AG09319 (cell line): ENCODE measurements at places on chromosomes 2 and 18.

GRCh38 chr2:64612575-64613195, 41.0 kb downstream of the SERTAD2 start:
- no peak for DNase-seq

- no peak for DNase-seq
Observed at GRCh38 chr2:96514521-96514920, 9.4 kb upstream of the NEURL3 start.

DNA sequence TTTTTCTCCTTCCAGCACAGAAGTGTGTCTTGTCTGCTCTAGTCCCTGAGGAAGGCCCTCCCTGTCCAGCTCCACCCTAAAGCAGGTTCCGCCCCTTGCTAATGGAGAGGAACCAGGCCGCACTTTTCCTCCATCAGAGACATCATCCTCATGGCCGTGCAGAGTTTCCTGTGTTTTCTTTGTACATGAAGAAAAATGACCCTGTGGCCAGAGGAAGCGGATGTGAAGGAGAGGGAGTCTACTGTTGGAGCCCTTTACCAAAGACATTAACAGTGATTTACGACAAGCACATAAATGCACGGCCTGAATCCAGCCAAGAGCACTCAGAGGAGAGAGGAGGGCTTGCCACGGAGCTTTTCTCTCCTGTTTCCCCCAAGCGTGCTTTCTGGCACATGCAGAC, 109.5 kb downstream of the RNF144A start:
- no peak for DNase-seq

DNA sequence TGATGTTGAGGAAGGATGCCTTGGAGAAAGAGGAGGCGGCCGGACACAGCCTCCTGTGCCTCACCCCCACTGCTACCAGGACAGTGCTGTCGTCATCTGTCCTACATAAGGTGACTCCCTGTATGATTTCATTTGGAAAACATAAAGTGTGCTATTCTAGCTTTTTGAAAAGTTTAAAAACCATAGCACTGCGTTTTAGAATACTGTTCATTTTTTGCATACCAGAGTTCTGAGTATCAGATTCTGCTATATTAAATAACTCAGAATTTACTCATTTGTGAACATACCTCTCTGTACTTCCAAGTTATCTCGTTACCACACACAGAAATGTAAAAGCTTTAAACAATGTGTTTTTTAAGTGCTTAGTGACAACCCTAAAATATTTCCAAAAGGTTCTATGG, 302.9 kb downstream of the LRRTM1 start:
- no peak for DNase-seq

- DNase-seq = no peak
Observed at GRCh38 chr2:176075481-176075880, 8.3 kb downstream of the EVX2 start.

- DNase-seq = no peak
Observed at GRCh38 chr2:65198737-65199136, 28.9 kb upstream of the ACTR2 start.
